ENCODE measurements at places on chromosomes 6 and 20.

DNA sequence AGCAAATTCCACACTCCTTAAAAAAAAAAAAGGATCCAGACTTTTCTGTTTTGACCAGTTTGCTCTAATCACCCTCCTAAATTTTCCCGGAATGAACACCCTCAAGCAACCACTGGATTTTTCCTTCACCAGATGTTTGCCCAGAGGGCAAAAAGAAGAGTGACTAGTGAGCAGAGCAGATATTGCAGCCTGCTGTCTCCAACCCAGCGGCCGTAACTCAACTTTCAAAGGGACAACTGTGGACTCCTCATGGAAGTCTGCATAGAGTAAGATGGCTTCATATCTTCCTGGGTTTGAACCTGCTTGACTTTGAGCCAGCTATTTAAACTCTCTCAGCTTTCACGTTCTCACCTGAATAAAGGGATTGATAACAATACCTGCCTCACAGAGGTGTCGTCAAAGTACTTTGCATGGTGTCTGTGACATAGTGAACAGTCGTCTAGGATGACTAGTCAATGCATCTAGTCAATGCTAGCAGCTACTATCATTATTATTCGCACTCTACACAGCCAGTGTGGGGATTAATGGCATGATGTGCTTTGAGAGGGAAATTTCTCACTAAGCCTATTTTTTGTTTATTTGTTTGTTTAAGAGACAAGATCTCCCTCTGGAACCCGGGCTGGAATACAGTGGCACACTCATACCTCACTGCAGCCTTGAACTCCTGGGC, 92.2 kb upstream of the HIVEP1 start:
- DNase-seq, result no peak

DNA sequence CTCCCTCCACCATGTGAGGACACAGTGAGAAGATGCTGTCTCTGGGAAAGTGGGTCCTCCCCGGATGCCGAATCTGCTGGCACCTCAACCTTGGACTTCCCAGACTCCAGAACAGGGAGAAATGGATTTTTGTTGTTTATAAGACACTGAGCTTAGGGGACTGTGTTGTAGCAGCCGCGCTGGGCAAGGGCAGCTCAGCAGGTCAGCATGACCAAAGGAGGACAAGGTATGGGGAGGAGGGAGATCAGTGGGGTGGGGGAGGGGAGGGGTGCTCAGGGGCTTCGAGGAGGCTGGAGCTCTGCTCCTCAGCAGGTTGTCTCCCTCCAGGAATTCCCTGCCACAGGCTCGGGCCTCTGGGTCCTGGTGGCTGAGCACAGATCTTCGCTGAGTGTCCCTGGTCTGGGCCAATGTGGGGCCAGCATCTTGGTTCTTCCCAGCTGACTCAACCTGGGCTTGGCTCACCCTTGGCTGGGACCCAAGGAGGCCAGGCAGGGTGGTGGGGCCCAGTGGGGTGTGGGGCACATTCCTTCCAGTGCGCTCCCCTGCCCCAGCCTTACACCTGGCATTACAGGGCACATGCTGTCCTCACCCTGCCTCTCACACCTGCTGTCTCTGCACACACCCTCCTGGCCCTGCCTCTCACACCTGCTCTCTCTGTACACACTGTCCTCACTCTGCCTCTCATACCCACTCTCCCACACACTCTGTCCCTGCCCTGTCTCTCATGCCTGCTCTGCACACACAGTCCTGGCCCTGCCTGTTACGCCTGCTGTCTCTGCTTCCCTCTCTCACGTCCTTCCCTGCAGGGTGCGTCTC, 107.3 kb downstream of the SYCP2 start:
- DNase-seq, result peak; percentile 79

DNA sequence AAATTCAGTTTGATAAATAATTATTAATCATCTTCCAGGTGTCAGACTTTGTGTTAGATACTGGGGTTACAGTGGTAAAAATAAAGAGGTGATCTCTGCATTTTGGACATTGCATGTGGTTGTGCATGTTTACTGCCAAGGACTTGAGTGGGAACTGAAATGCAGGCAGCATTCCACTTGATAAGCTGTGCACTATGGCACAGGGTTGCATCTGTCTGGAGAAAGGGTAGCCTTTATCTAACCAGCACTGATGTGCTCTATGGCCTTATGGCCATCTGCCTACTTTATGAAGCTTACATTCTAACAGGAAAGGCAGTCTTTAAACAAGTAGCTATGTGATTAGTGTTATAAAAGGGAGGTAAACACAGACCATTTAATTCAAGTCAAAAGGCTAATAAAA, 53.0 kb upstream of the MLIP start:
- DNase-seq, result no peak

DNA sequence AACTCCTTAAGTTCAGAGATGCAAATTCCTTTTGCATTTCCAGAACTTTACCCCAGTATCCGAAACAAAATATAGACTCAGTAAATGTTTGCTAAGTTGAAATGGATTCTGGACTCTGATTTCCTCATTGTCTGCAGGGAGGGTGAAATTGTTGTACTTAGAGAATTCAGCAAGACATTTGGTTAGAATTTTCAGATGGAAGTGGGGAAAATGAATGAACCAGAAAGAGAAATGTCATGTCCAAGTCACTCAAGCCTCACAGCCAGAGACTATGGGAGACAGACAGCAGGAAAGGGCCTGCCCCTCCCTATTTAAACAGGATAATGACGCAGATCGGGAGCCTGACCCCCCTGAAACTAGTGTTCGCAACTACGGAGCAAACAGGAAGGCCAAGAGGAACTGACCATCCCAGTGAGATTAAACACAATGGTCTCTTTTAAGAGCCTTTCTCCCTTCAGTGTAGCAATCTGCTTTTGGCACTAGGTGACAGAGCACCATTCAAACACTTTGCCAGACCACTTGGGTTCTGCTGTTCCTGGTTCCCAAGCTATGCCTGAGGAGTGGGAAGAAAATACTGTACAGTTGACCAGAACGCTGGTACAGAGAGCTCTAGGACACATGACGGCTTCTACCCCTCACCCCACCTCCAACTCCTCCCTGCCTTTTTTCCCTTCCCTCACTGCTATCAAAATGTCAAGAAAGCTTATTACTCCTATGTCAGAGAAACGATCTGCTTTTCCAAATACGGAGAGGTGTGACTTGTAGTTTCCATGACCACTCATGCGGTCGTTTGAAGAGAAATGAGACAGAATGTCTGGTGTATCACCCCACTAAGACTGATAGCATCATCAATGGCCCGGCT, 13.7 kb downstream of the NEDD9 start:
- DNase-seq, result no peak

DNA sequence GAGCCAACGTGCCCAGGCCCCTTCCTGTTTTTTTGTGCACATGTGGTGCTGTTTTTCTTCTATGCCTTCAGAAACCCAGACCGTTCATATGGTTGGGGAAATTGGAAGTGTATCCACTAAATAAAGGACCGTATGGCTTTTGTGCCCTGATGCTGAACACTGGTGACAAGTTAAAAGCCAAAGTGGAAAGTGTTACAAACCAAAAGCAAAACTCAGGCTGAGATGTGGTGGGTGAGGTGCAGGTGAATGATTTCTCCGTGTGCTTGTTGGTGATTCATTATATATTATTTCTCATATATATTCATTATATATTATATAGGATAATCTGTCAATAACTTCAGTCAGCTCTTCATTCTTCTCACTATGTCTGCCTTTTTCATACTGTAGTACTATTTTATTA, 148.6 kb downstream of the SOBP start:
- no peak for DNase-seq

GRCh38 chr6:11744753-11745152, 33.9 kb downstream of the ADTRP start:
- no peak for DNase-seq

DNA sequence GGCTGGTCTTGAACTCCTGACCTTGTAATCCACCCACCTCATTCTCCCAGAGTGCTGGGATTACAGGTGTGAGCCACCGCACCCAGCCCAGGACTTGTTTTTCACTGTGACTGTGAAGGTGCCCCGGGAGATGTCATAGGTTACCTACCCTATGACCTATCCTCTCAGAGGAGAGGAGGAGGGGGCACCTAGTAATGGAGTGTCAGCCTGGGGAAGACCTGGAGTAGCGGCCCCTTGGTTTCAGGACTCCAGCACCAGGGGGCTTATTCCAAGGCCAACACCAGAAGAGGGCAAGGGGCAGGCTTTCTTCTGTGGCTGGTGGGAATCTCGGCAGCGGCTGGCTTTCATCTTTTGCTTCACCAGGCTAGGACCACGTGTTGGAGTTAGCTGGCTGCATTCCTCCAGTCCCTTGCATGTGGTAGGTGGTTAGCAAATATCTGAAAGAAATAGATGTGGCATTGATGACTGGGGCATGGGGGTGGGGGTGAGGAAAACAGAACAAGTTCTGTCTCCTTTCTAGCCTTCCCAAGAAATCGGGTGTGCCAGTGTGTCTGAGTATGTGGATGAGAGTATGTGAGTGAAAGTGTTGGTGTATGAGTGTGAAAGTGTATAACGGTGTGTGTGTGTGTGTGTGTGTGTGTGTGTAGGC, 7.9 kb upstream of the ITPR3 start:
- no peak for DNase-seq

- no peak for DNase-seq
These were observed 11.8 kb downstream of the TNXB start for GRCh38 chr6:32097364-32097763.

GRCh38 chr20:40668449-40669228, 20.4 kb downstream of the MAFB start:
- DNase-seq, result no peak

DNA sequence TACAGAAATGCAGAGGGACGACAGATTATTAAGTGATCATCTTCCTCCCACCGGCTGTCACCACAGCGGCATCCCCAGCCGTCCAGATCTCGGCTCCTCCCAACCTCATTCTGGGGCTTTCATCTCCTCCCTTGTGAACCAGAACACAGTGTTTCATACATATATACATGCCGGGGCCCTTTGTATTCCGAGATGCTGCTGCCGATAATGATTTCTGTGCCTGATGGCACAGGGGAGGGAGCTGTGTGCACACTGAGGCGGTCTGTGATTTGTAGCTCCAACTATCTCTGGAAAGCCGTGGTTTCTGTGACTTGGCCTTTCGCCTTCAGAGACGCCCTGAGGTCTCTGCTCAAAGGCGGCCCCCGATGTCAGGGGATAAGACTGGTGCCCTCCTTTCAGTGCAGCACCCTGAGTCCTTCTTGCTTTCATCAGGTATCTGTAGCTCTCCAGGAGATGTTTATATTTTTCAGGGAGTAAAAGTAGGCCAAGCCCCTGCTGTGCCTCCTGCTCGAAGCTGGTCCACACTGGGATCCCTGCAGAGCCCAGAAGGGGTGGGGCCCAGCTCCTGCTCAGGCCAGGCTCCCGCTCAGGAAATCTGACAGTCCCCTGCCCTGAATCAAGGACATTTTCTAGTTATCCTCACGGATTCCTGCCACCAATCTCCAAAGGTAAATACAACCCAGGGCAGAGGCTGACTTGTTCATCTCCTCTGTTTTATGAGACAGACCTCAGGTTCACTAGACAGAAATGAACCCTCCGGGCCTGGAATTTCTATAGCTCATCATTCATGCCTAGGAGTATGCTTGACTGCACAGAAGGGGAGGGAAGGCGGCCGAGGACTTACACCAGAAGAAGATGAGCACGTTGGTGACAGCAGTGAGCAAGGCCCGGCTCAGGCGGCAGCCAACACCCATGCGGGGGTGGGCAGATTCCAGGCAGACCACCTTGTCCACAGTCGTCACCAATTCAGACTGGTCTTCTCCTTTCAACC, 11.2 kb downstream of the LEMD2 start:
- no peak for DNase-seq

DNA sequence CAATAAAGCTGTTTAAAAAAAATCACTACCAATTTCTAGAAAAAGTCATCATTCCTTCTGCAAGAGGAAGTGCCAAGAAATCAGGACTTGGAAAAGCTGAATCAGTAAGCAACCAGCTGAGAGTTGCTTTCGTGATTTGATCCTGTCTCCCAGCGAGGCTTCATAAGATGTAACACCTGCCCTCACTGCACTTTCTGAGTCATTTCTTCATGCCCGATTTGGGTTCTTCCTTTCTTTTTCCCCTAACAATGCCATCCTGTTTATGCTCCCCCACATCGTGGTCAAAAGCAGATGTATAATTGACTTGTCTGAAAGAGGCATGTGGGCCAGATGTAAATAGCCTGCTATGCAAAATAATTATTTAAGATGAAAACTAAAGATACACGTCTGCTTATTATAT, 52.1 kb downstream of the RIPOR2 start:
- no peak for DNase-seq

DNA sequence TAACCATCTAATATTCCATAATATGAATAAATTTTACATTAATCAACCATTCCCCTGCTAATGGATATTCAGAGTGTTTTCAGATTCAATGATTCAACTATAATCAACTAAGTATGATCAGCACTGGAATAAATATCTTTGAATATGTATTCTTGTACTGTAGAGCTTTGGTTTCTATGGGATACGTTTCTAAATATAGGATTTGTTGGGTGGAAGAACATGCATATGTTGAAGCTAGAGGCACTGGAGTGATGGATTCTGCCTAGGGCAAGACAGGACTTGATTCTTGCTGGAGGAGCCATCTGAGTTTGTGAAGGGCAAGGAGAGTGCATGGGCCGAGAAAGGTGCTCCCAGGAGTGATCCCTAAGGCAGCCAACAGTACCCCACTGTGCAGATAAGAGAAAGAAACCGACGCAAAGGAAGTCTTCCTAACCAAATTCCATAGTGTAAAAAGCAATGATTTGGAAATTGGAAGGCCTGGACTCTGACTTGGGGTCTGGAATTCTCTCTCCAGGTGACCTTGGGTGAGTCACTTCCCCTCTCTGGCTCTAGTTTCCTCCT, 418.7 kb downstream of the PREX1 start:
- no peak for DNase-seq

GRCh38 chr20:20366551-20366875, 1.4 kb upstream of the INSM1 start:
- DNase-seq, result peak; percentile 56

DNA sequence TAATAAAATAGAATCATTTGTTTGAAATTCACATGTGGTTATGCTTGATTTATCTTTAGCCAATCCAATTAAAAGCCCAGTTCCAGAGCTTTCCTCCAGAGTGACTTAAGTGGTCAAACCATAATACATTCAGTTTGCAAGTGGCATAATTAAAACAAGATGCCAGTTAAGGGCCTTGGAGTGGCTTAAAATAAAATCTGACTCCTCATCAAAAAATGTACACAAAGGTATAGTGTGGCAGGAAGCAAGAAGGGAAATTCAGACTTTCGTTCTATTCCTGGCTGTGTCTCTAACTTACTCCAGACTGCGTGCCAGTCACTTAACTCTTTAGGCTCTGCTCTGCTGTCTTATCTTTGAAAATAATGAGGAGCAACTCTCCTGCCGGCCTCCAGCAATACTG, 251.3 kb upstream of the PRND start:
- DNase-seq, result peak; percentile 43

DNA sequence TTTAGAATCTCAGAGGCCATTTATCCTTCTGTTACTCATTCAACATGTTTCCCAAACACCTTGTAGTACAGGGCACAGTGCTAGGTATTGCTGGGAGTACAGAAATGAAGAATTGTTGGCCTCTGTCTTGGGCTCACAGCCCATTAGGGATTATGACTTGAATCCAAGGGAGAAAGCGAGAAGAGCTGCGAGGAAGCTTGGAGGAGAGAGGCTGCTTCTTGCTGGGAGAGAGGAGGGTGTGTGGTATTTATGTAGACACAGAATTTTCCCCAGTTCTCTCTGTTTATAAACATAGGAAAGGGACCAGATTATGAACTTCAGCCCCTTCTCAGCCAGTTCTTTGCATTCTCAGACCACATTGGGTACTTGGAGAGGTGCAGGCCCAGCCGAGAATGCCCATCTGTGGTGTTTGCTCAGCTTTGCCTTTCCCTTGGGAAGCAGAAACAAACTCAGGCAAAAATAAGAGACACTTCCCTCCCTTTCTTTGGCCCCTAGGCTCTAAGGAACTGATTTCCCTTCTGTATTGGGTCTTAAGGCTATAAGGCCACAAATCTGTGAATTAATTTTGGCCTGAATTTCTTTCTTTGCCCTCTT, 17.9 kb downstream of the CHMP4B start:
- DNase-seq, result no peak
